Fibroblast of villous mesenchyme (primary cell): ENCODE measurements at places on chromosomes 16 and 17. TPM values are rescaled to one million over a fixed set of nuclear protein-coding genes. Genes with fewer than 3 reads are reported as not detected.

- DNase-seq: peak; percentile 74
Measured at GRCh38 chr16:85206472-85207356, 94.4 kb upstream of the CIBAR2 start.

DNA sequence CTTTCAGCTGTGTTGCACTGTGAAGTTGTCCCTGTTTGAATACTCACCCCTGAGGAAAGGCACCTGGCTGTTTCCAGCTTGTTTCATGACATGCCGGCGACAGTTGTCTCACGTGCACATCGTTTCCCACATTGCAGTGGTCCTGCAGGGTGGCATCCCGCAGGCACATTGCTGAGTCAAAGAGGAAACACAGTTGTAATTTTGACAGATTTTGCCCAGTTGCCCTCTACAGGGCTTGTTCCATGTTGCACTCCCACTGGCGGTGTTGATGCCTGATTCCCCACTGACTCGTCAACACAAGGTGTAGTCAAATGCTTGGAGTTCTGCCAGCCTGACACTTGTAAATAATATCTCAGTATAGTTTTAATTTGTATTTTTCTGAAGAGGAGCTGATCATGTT is 23.8 kb downstream of the EPN2 start:
- no peak for DNase-seq

- DNase-seq: no peak
Measured at GRCh38 chr16:11681976-11682654, 13.9 kb downstream of the SNN start.

DNA sequence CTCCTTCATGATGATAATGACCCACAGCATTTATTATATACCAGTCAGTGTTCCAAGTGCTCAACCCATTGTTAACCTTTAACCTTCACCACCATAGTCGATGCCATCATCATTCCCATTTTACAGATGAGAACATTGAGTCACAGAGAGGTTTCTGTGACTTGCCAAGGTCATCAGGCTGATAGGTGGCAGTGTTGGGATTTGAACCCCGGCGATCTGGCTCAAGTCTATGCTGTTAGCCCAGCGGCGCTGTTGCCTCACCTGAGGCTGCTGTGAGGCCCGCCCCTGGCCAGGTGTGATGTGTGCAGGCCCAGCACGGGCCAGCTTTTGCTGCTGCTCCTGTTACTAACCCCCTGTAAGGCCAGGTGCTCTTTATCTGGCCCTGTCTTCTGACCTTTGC is 101.2 kb downstream of the OR1D5 start:
- DNase-seq: no peak

GRCh38 chr17:20083156-20083859 is 74.1 kb downstream of the SPECC1 start:
- DNase-seq: peak; percentile 52

- DNase-seq: peak; percentile 52
Measured at GRCh38 chr16:72536723-72537435, 364.9 kb upstream of the PMFBP1 start.

DNA sequence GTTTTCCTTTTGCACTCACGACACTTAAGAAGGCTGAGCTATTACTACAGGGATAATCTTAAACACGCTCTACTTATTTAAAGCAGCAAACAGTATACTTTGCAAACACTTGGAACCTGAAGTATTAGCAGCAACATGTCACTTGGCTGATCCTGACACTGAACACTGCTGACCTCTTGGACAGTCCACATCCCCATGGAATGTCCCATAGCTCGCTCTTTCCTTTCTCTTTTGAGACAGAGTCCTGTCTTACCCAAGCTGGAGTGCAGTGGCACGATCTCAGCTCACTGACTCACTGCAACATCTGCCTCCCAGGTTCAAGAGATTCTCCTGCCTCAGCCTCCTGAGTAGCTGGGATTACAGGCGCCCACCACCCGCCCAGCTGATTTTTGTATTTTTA is 26.4 kb downstream of the SMYD4 start:
- no peak for DNase-seq

- DNase-seq: no peak
Measured at GRCh38 chr17:37818689-37819088, 73.8 kb upstream of the HNF1B start.

- DNase-seq: no peak
Measured at GRCh38 chr16:3849751-3850543, 30.6 kb downstream of the CREBBP start.

DNA sequence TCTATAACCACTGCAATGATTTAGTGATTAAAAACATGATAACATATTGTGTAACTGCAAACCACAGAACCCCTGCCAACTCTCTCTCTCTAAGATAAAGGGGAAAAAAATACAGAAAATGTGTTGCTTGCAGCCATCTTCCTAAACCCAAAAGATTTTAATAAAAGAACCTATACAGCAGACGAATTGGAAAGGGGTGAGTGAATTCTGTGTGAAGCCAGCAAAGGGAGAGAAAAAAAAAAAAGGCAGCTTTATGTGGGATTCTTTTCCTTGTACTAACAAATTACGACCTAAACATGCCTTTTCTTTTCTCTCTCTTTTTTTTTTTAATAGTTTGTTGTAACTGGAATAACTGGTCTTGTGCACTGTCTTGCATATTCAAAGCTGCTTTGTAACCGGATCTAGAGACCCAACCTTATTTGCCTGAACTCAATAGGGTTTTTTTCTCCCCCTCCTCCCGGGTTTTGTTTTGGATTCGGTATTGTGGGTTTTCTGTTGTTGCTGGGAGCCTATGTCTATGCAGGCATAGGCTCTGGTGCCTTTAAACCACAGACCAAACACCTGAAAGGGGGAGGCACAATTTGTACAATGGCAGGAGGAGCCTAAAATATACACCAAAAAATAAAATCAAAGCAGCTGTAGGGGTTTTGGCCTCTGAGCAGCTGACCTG is 7.0 kb upstream of the ZFHX3 start:
- DNase-seq: peak; percentile 96

GRCh38 chr17:46726206-46726605 is 92.3 kb downstream of the WNT3 start:
- DNase-seq: peak; percentile 75

DNA sequence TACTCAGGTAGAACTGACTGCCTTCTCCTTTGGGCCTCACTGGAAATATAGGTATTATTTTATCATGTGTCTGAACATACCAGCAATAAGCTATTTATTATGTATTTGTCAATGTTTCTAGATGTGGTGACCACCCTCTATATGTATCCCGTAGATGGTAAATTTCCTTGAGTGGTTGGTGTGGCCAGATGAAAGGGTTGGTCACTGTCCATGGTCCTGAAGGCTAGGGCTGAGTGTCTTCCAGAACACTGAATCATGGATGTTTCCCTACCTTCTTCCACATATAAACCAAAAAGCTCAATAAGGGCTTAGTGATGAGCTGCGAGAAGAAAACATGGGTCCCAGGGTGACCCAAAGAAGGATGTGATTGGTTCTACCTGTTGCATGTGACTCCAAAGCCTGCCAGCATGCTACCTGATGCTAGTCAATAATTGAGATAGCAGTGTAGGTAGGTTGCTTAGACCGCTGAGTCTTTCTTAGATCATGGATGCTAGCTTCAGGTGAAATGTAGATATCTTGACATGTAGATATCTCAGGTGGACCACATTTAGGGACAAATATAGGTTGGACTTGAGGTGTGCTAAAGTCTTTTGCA is 150.3 kb downstream of the ASIC2 start:
- peak; percentile 31 for DNase-seq

The NTN1 gene
- total RNA-seq: under 0.01 TPM in 2 replicates

The FBRS gene
- 30.2 and 30.3 TPM in 2 replicates for total RNA-seq

The HCRT gene
- not detected in 2 replicates for total RNA-seq
